ENCODE measurements at places on chromosomes 11 and 22.

GRCh38 chr11:94885133-94885532 is 88.2 kb downstream of the CWC15 start:
- DNase-seq, result no peak

DNA sequence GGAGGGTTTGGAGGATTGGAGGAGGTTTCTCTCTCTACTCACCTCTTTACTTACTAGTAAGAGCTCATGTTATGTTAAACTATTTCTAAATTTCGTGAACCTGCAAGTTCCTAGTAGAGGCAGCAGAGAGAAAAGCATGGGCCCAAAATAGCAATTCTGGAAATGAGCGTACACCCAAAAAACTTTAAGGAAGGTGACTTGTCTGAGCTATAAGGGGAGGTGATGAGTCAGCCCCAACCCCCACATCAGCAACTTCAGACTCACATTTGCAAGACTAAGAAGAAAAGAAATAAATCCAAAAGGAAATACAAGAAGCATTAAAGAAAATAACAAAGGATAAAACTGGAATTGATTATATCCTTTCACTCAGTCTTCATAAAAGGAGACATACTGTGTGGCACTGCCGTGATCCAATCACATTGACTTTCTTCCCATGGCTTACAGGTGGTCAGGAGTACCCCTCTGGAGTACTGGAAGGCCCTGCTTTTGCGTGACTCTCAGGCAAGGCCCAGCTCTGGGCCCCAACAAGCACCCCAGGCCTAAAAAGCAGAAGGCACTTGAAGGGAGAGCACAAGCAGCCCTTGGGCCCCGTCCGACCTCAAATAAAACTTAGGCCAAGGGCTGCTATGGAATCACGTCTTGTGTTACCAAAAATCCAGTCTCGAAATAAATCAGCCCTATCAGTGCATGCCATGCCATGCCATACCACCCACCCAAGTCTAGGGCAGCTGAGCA is 14.3 kb downstream of the PACSIN2 start:
- peak; percentile 35 for DNase-seq

GRCh38 chr11:33057284-33057683 is 17.9 kb downstream of the TCP11L1 start:
- no peak for DNase-seq

DNA sequence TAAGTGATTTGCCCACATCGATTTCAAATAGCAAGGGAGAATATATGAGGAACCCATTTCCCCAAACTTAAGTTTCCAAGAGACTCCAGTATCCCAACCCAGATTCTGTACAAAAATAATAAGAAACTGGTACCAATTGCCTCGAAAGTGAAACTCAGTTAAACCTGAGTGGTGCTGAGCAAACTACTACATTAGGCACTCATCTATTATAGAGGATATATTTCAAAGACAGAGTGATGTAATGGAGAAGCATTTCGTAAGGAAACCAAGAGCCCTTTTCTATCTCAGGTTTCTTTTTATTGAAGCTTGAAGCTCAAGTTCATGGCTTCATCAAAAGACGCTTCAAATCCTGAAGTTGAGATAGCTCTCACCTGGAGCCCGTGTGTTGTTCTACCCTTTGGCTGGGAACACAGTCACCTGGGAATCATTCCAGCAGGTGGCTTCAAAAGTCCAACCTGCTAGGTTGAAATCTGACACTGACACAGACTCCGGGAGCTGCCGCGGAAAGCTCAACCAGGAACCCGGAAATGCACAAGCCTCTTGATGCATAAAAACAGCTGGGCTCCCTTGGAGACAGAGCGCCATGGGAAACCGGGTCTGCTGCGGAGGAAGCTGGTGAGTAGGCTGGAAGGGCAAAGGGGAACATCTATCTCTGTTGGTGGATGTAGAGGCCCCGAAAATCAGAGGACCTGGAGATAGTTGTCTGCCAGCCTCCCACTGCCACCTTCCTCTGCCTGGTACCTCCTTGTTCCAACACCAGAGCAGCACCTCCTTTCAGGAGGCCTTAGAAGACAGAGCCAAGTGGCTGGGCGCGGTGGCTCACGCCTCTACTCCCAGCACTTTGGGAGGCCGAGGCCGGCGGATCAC is at the start of gene C11orf52:
C11orf52 (plus strand) TSS at position 524 of the 867 bp plus-strand sequence; CDS start at position 584, 60 bp downstream.
- DNase-seq, result peak; percentile 34

GRCh38 chr11:65444314-65445051 is 21.9 kb downstream of the NEAT1 start:
- DNase-seq, result peak; percentile 42

DNA sequence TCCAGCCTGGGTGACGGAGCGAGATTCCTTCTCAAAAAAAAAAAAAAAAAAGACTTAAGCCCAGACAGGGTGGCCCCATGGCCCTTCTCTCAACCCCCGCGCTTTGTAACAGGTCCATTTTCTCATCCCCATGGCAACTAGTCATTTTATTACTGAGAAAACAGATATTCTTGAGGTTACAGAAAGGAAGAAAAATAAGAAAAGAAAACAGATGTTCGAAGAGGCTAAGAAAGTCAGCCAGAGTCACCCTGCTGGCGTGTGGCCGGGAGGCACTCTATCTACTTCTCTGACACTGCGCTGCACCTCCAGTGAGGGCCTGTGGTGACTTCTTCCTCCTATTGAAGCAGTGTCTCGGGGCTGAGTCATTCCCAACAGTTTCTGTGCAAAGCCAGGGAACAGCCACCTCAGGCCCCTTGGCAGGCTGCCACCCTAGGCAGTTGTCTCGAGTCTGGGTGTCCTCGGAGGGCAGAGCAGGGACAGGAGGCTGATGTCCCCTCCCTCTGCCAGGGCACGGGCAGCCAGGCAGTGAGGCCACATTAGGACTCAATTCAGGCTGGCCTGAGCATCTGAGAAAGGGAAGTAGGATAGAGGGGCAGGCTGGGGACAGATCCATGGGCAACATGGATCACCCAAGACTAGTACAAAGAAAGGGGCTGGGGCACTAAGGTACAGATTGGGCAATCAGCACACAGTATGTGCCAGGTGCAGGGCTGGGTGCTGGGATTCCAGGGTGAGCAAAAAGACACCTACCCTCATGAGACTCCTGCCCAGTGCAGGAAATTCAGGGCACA is 16.4 kb upstream of the SYVN1 start:
- peak; percentile 71 for DNase-seq

GRCh38 chr11:117862019-117862725 is 14.3 kb downstream of the FXYD6 start:
- DNase-seq, result no peak

DNA sequence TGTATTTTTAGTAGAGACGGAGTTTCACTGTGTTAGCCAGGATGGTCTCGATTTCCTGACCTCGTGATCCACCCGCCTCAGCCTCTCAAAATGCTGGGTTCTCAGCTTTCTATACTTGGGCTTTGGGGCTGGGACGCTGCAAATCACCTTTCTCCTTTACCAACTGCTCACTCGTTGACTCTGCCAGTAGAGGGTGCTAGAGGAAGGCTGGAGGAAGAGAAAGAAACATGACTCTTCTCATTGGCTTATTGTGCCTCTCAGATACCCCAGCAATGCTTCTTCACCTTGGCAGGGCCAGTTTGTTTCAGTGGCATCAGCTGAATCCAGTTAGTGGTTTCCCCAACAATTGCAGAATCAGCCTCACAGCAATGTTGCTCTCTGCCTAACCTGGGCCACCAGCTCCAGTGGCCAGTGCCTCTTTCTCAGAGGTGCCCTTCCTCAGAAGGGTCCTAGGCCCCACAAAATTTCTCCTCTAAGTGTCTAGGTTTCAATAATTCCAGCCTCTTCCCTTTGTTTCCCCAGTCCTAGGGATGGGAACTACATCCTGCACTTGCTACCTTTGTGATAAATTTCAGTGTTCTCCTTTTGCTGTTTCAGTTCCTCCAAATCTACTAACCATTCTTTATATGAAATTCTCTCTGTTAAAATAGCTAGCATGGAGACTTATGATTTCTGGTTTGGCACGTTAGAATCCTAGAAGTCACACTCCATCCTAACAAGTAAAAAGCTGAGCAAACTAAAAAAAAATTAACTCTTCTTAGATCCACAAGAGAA is 71.5 kb upstream of the VSTM5 start:
- DNase-seq, result peak; percentile 79

GRCh38 chr22:46293577-46294260 is 3.0 kb upstream of the GTSE1 start:
- DNase-seq, result no peak

- DNase-seq, result no peak
Measured at GRCh38 chr11:28822576-28822975, 714.4 kb downstream of the METTL15 start.

DNA sequence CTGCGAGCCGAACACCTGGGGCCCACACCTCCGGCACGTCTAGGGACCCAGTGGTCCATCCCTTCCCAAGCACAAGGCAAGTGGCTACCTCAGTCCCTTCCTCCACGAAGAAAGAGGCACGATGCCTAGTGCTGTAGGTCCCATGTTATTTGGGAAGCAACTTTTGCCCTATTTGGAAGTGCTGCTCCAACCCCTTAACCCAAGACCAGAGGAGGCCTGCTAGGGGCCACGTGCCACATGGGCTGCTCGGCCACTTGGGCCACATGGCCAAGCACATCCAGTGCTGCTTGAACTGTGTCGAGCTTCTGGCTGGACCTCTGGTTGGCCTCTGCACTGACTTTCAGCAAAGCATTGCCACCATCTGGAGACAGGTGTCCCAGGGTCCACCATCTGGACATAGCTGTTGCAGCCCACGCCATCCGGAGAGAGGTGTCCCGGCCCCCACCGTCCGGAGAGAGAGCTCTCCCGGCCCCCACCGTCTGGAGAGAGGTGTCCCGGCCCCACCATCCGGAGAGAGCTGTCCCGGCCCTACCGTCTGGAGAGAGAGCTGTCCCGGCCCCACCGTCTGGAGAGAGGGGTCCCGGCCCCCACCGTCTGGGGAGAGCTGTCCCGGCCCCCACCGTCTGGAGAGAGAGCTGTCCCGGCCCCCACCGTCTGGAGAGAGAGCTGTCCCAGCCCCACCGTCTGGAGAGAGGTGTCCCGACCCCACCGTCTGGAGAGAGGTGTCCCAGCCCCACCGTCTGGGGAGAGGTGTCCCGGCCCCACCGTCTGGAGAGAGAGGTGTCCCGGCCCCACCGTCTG is 6.5 kb upstream of the B4GALNT4 start:
- DNase-seq, result no peak

- no peak for DNase-seq
Measured at GRCh38 chr11:74639533-74639932, 47.2 kb downstream of the POLD3 start.

GRCh38 chr11:114161486-114162250 is 102.2 kb downstream of the ZBTB16 start:
- no peak for DNase-seq

GRCh38 chr11:117315285-117316196 is 515 bp downstream of the BACE1 start:
- DNase-seq, result no peak

- DNase-seq, result no peak
Measured at GRCh38 chr22:33597274-33597985, 322.8 kb downstream of the LARGE1 start.

GRCh38 chr11:134561331-134561720 is 149.3 kb upstream of the B3GAT1 start:
- DNase-seq, result no peak

DNA sequence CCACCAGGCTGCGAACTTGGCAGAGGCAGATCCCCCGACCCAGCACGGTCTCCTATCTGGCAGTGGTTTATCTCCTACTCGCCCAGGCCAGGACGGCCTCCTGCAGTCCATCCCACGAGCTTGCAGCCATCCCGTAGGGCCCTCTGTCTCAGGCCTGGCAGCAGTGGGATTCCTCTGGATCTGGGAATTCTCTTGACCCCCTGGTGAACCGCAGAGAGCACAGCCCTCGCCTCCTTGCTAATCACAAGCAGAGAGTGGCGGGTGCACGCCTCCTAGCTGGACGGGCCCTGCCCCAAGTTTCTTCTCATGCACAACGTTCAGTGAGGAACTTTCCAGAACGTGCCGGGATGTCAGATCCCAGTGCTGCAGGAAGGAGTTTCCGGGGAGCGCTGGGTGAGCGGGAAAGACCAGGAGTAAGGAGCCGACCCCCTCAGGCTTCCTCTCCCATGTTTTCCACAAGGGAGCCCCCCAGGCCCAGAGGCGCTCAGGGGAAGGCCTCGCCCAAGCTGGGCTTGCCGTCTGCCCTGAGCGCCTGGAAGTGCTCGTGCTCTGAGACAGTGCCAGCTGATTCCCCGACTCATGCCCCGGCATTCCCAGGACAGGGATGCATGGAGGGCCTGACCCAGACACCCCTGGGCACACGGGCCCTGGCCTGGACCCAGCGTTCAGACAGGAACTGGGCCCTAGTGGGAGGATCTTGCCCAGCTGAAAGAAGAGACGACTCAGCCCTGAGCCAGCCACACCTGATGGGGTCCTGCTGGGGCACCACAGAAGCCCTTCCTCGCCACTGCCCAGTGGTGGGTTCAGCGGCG is 24.6 kb downstream of the IGF2 start:
- no peak for DNase-seq

- DNase-seq, result no peak
Measured at GRCh38 chr11:123587559-123587958, 66.9 kb downstream of the SCN3B start.

DNA sequence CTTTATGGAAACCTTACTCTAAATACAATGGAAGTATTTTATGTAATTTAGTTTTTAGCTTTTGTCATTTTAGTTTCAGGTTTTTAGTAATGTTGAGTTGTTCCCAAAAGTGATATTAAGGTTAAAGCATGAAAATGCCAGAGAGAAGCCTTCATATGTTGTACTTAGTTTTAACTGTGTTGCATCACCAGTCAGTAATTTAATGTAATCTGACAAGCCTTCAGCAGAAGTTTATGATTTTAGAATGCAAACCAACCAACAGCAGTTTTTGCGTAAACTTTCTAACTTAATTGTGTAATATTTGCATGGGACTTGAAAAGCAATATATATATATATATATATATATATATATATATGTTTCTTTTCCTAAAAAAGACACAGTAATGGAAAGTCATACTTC is 110.6 kb downstream of the MSANTD4 start:
- DNase-seq, result no peak

DNA sequence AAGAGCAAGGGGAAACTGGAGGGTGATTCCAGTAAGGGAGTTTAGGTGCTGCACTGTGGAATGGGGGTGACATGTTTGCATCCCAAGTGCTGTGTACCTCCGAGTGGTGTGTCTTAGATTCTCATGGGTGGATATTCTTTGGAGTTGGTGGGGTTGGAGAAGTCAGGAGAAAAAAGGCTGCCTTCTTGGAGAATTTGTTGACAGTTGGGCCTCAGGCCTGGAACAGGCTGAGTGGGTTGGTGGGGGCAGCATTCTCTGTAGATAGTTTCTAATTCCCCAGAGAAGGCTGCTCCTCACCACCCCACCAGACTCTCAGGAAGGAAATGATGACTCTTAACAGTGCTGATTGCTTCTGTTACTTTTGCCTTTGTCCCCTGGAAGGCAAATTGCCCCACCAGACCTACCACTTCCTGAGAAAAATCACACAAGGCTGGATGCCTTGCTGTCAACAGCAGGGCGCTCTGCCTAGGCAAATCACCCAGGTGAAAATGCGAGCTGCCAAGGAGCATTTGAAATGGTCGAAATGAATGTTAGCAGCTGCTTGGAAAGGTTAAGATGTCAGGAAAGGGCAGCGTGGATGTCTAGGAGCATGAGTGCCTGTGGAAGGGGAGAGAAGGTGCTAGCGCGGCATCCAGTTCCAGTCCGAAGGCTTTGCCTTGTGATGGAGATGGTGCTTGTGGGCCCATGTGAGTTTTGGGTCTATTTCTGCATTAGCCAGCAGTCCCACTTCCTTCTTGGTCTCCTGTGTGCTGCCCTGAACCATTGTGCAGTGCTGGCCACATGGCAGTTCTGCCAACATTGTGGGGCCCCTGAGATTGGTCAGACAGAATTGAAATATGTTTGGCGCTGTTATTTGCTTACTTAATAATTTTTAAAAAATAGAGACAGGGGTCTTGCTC is 29.7 kb upstream of the SORL1-AS1 start:
- DNase-seq, result peak; percentile 27

- DNase-seq, result no peak
Measured at GRCh38 chr22:39528080-39528661, 4.4 kb downstream of the RPS19BP1 start.

GRCh38 chr11:12106101-12106500 is 4.3 kb upstream of the MICAL2 start:
- DNase-seq, result no peak

Data from fibroblast of pulmonary artery (primary cell).